ENCODE measurements at places on chromosomes 1 and 21.

DNA sequence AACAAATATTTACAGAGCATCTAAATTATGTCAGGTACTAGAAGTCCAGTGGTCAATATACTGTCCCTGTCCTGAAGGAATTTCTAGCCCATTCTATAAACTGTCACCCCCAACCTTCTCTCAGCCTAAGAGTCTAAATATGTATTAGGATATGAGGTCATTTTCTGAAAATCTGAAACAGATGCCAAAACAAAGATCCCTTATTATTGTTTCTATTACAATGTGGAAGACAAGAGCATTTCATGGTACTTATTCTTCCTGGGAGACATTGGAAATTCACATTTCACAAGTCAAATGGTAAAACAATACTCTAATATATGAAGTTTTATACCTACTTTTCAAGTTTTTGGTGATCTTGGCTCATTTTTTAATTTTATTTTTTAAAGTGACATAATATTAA lies 2.6 kb downstream of the CLCA1 start:
- DNase-seq = no peak

- DNase-seq = no peak
These were observed 6.9 kb upstream of the SIPA1L2 start for GRCh38 chr1:232636799-232637198.

- DNase-seq = no peak
These were observed 1.6 kb downstream of the SYT2 start for GRCh38 chr1:202708456-202709275.

- DNase-seq = no peak
These were observed 114.1 kb downstream of the ZNF648 start for GRCh38 chr1:181947441-181947840.

GRCh38 chr1:65508051-65508450 lies 87.6 kb downstream of the LEPR start:
- no peak for DNase-seq

- no peak for DNase-seq
These were observed 19.2 kb upstream of the MAGOH start for GRCh38 chr1:53257454-53258081.

DNA sequence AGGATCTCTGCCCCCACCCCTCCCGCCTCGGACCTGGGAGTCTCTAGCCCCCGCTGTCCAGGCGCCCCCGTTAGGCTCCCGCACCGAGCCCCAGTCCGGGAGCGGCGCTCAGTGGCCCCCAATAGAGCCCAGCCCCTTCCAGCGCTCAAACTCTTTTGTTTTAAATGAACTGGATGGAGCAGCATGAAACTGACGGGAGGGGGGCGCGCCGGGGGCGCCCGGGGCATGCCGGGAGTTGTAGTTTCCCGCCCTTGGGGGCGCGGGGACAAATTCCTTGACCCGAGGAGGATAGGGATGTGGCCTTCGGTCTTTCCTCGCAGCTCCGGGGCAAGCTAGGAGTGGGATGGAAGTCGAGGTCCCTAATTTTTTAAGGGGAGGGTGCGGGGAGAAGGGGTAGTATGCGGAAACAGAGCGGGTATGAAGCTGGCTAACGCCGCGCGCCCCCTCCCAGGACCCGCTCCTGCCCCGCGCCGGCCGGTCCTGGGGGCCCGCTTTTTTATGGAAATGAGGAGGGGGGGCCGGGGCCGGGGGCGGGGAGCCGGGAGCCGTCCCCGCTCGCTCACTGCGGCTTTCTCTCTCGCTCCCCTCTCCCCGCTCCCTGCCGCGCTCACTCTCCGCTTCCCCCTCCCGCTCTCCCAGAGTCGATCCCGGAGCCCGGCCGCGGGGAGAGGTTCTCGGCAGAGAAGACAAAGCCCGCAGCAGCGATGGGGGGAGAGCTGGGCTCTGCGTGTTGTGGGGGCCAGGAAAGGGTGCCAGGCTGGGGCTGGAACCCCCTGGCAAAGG lies at the start of gene MEX3A:
MEX3A (minus strand) TSS at position 157 of the 783 bp plus-strand sequence. CDS start 467 bp downstream, outside the sequence.
- peak; percentile 17 for DNase-seq

DNA sequence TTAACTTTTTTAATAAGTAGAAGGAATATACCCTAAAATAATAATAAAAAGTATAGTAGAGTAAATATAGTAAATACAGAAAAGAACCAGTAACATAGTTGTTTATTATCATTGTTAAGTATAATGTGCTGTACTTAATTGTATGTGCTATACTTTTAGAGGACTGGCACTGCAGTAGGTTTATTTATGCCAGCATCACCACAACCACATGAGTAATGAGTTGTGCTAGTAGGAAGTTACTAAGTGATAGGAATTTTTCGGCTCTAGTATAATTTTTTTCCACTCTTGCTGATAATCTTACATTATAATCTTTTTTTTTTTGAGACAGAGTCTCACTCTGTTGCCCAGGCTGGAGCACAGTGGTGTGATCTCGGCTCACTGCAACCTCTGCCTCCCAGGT lies 71.6 kb downstream of the IVNS1ABP start:
- DNase-seq = no peak

DNA sequence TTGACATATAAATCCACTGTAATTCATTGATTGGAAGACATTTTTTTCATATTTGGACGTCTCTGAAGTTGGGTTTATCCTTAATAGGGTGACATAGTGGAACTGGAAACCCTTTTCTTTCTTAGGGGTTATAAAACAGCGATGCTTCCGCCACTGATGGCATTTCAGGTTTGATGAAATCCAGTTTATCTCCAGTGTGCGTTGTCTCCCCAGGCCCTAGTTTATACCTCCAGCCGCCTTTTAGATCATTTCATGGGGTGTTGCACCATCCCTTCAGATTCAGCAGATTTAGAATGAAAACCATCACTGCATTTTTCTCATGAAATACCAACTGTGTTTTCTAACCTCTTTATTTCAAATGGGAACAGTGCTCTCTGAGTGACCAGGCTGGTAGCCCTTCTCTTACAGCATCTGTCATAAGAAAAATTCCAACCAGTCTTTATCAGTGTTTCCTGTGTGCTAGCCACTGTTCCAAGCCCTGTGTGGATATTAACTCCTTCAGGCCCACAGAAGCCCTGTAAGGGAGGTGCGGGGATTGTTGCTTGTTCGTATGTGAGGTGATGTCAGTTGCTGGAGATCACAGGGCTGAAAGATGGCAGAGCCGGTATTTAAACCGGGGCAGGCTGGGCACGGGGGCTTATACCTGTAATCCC lies 19.0 kb downstream of the H6PD start:
- DNase-seq = no peak

DNA sequence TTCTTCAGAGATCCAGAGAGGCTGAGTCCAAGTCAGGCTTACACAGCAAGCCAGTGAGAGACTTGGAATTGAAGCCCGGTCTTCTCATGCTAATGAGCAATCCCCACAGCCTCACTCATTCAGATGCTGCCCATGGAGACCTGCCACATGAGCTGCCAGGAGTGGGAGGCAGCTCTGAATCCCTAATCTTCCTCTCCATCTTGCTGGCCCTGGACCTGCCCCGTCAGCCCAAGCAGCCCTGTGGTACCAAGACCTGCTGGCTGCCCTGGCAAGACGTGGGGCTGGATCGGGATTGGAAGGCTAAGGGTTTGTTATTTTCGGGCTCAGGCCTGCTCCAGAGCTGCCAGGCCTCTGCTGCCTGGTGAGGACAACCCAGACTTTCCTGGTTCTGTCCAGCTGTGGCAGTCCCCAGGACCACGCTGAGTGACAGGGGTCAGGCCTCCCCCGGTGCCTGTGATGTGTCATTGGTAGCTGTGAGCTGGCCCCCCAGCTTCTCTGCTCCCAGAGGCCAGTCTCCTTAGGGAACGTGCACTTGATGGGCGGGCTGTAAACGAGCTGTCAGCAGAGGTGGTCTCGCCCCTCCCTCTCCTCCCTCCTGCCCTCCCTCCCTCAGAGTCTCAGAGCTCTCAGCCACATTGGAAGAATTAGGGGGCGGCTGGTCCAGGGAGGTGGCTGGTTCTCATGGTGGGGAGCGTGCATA lies 135.0 kb downstream of the FOXD2 start:
- DNase-seq = no peak

DNA sequence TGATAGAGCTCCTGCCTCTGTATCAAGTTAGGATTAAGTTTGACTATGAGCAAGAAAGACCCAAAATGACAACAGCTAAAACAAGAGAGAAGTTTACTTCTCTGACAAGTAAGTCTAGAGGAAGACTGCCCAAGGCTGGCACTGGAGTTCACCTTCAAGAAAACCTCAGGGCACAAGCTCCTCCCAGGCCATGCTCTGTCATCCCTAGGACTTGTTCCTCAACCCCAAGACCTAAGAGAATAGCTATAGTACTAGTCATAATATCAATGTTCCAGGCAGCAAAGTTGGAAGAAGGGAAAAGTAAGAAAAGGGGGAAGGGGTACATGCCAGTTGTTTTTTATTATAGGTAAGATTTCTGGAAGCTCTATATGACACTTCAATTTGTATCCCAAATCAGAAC lies 26.4 kb upstream of the DARS2 start:
- DNase-seq = no peak

- no peak for DNase-seq
These were observed 20.7 kb upstream of the PADI1 start for GRCh38 chr1:17184161-17184665.

DNA sequence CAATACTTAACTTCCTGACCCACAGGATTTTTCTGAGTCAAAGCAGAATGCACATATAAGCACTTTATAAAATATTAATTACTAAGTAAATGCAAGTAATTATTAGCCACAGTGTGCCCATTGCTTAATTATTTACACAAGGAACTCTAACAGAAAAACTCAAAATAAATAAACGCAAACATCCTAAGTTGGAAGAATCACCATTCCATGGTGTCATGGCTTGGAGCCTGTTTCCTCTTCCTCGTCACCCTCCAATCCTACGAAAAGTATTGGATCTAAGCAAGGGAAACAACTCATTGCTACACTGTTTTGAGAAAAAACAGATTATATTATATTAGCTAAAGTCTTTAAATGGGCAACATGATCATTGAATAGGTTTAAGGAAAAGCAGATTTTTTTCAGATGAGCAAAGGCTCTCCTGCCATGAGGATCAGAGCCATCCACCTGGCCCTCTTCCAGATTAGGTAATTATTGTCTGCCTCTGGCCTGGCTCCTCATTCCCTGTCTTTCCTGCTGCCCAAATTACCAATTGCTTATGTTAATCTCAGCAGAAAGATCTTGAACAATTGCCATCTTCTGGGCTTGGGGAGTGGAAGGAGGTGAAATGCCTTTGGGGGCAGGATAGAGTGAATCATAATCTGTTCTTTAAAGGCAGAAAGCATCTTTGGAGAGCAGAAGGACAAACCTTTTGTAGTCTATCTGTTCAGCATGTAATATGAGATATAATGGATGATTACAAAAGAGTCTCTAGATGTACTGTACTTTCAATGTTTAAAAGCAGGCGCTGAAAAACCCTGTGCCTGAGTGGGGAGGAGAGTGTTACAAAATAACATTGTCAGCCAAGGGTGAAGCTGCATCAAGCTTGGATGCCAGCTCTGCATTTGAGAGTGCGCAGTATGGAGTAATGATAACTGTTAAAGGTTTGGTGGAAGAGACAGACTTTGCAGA lies 121.2 kb downstream of the DUSP10 start:
- DNase-seq = no peak

DNA sequence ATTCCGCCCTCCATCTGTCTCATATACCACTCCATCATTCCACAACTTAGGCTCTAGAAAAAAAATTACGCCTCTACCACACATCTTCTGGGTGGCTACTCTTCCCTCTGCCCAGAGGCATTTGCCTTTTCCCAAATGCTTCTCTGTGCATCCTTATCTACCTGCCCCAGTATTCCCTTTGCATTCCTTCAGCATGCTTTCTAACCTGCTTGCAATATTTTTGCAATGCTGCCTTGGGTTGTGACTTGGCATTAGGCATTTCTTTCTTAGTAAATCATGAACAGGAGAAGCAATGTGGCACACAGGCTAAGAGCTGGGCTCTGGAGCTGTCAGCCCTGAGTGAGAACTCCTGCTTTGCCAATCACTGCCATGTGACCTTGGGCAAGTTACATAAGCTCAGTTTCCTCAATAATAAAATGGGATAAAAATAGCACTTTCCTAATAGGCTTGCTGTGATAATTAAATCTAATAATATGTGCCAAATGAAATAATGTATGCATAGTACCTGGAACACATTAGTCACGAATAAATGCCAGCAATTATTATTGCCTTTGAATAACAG lies 276.0 kb downstream of the ASTN1 start:
- DNase-seq = no peak

GRCh38 chr1:57091642-57092041 lies 125.8 kb upstream of the C8B start:
- DNase-seq = no peak

- DNase-seq = no peak
These were observed 50.3 kb downstream of the CASQ2 start for GRCh38 chr1:115718011-115718754.

Measured in activated CD4-positive, CD25-positive, alpha-beta regulatory T cell (primary cell).